Astrocyte (in vitro differentiated cells and primary cell): ENCODE measurements at places on chromosomes 7 and 10. TPM values are rescaled to one million over a fixed set of nuclear protein-coding genes. Genes with fewer than 3 reads are reported as not detected.

TEX47 gene
- not detected in 2 replicates for total RNA-seq

FOXI2 gene
- total RNA-seq = not detected in 2 replicates

MRC1 gene
- 0.05 and 0.07 TPM in 2 replicates for total RNA-seq

BMPER gene
- total RNA-seq = 2.1 and 4.4 TPM in 2 replicates

C10orf95 gene
- total RNA-seq = 0.19 and 0.20 TPM in 2 replicates

NUPR2 gene
- total RNA-seq = not detected in 2 replicates

CAV2 gene
- total RNA-seq = 152 and 161 TPM in 2 replicates

PVRIG gene
- not detected in 2 replicates for total RNA-seq

OPALIN gene
- total RNA-seq = not detected in 2 replicates

ZNF92 gene
- total RNA-seq = 8.1 and 11.3 TPM in 2 replicates

DNA sequence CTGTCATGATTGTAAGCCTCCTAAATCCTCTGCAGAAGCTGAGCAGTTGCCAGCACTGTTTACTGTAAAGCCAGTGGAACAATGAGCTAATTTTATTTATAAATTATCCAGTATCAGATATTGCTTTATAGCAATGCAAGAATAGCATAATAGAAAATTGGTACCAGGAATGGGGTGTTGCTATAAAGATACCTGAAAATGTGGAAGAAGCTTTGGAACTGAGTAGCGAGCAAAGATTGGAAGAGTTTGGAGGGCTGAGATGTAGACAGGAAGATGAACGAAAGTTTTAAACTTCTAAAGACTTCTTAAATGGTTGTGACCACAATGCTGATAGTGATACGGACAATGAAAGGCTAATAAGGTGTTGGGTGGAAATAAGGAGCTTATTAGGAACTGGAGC is 917.4 kb upstream of the POT1 start:
- no peaks in the 10 kb centered on the region for H3K36me3 ChIP-seq
- no peaks in the 10 kb centered on the region for H3K27me3 ChIP-seq
- H3K4me3 ChIP-seq = no peak overlapping the region
- DNase-seq = no peak
- no peaks in the 10 kb centered on the region for H3K4me1 ChIP-seq

- peak within 1 kb of the TSS; percentile 83 for H3K4me3 ChIP-seq
- no peaks in the 10 kb centered on the region for H3K27me3 ChIP-seq
- peaks cover 29% of the 10 kb centered on the region for H3K4me1 ChIP-seq
- H3K36me3 ChIP-seq = peaks cover 6% of the 10 kb centered on the region
- DNase-seq = peak; percentile 59
- H3K27ac ChIP-seq = peak within 1 kb of the TSS; percentile 96
Observed at GRCh38 chr7:138001529-138002095, at the start of gene CREB3L2. TSS of gene CREB3L2 (minus strand) at chr7:138002086. CDS start at chr7:138001705, 381 bp downstream.

GRCh38 chr10:17123961-17124360 is 5.7 kb downstream of the CUBN start:
- no peak overlapping the region for H3K4me3 ChIP-seq
- no peaks in the 10 kb centered on the region for H3K27me3 ChIP-seq
- peaks cover 14% of the 10 kb centered on the region for H3K4me1 ChIP-seq
- peak overlapping the region; percentile 83 for H3K27ac ChIP-seq

DNA sequence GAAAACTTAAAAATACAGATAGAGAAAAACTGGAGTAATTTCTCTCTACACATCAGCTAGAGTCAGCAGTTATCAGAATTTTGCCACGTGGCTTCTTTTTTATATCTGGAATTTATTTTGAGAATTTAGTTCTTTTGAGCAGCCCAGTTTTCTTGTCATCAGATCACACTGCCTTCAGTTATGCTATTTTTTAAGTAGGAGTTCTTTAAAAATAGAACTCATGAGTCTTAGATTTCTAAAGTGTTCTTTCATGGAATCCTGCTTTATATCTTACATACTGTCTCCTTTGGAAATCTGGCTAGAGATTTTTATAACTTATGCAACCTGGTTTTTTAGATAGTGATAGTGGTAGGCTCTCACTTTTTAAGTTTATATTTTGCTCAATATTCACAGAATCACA is 24.2 kb downstream of the AGR2 start:
- H3K36me3 ChIP-seq = no peaks in the 10 kb centered on the region
- no peak for DNase-seq
- no peaks in the 10 kb centered on the region for H3K4me1 ChIP-seq
- no peaks in the 10 kb centered on the region for H3K27me3 ChIP-seq

GRCh38 chr7:128928159-128928813 is 9.4 kb upstream of the IRF5 start:
- H3K27me3 ChIP-seq = peaks cover 12% of the 10 kb centered on the region
- no peaks in the 10 kb centered on the region for H3K36me3 ChIP-seq
- H3K4me3 ChIP-seq = no peak overlapping the region
- no peak for DNase-seq
- H3K4me1 ChIP-seq = no peaks in the 10 kb centered on the region

GRCh38 chr7:20562461-20562860 is 53.0 kb upstream of the ABCB5 start:
- peak; percentile 31 for DNase-seq
- H3K4me3 ChIP-seq = no peak overlapping the region
- no peak overlapping the region for H3K27ac ChIP-seq
- H3K4me1 ChIP-seq = peaks cover 11% of the 10 kb centered on the region

- no peaks in the 10 kb centered on the region for H3K27me3 ChIP-seq
- H3K4me3 ChIP-seq = no peak overlapping the region
- H3K4me1 ChIP-seq = peaks cover 15% of the 10 kb centered on the region
- no peak overlapping the region for H3K27ac ChIP-seq
Observed at GRCh38 chr10:112917681-112918080, 32.4 kb upstream of the TCF7L2 start.

GRCh38 chr7:19397911-19398310 is 252.7 kb upstream of the FERD3L start:
- peak; percentile 26 for DNase-seq
- no peak overlapping the region for H3K4me3 ChIP-seq

GRCh38 chr7:82677493-82677892 is 233.9 kb upstream of the CACNA2D1 start:
- H3K4me1 ChIP-seq = no peaks in the 10 kb centered on the region
- no peaks in the 10 kb centered on the region for H3K27me3 ChIP-seq
- H3K4me3 ChIP-seq = no peak overlapping the region
- peak; percentile 40 for DNase-seq

DNA sequence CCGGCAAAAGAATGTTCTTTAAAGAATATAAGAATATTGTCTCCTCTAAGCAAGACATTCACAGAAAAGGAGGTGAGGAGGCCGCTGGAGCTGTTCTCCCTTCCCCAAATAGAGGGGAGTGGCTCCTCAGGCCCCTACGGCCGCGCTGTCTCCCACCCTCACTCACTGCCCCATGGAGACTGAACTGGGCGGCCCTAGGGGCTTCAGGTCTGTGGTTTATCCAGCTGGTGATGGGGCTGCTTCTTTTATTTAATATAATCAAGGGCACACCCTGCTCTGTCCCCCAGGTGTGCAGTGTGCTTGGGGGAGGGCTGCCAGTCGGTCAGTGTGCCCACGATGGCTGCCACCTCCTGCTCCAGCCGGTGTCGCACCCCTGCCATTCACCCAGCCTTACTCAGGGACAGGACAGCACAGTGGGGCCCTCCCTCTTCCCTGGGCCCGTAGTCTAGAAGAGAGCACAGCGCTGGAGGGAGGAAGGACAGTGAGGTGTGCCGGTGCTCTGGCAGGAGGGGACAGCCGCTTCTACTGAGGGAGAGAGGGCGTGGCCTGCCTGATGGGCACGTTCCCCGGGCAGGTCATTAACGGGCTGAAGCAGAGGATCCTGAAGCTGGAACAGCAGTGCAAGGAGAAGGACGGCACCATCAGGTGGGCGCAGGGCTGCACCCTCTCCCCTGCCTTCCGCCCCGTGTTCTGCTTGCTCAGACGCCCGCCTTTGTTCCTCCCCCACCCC is 23.4 kb downstream of the IQCE start:
- no peaks in the 10 kb centered on the region for H3K36me3 ChIP-seq
- H3K27me3 ChIP-seq = no peaks in the 10 kb centered on the region
- H3K4me1 ChIP-seq = no peaks in the 10 kb centered on the region

- H3K4me3 ChIP-seq = no peak overlapping the region
- H3K4me1 ChIP-seq = no peaks in the 10 kb centered on the region
- peaks cover 24% of the 10 kb centered on the region for H3K27me3 ChIP-seq
- no peak for DNase-seq
- no peak overlapping the region for H3K27ac ChIP-seq
- H3K36me3 ChIP-seq = no peaks in the 10 kb centered on the region
Observed at GRCh38 chr7:142500366-142500765, 242.5 kb upstream of the PRSS58 start.

- H3K4me1 ChIP-seq = peaks cover 21% of the 10 kb centered on the region
- H3K4me3 ChIP-seq = no peak overlapping the region
- H3K36me3 ChIP-seq = no peaks in the 10 kb centered on the region
- no peaks in the 10 kb centered on the region for H3K27me3 ChIP-seq
- no peak overlapping the region for H3K27ac ChIP-seq
Observed at GRCh38 chr10:102611514-102612087, 32.7 kb upstream of the TRIM8 start.

DNA sequence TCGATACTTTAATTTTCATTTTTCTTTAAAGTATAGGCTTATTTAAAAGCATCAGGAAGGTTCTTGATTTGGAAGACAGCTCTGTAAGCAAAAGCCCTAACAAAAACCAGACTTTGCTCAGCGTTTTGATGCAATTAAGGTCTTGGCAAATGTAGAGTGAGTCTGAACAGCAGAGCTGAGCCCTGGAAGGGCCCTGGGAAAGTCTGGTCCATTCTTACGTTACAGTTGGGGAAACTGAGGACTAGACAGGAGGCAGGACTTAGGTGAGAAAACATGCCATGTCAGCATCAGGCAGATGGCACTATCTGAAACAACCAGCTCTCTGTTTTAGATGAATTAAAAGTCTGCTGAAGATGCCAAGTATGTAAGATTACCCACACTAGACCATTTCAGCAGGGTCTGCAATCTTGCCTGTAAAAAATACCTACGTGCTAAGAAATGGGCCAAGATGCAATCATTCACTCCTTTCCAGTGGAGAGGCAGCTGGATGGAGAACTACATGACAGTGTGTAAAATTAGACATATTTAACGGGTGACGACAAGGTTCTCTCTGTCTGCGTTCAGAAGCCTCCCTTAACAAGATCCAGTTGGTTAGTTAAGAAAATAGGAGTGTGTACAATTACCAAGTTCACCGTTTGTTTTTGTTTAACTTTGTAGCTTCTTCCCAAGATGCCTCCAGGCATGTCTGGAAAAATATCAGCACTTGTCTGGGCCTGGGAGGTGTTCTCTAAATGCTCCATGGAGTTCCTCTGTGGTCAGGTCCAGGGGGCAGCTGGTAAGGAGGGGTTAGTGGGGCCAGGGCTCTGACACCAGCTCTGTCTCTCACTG is 502.3 kb upstream of the ZMIZ1 start:
- no peak for DNase-seq
- H3K4me1 ChIP-seq = peaks cover 6% of the 10 kb centered on the region
- peaks cover 15% of the 10 kb centered on the region for H3K27me3 ChIP-seq
- no peaks in the 10 kb centered on the region for H3K36me3 ChIP-seq
- H3K27ac ChIP-seq = no peak overlapping the region

DNA sequence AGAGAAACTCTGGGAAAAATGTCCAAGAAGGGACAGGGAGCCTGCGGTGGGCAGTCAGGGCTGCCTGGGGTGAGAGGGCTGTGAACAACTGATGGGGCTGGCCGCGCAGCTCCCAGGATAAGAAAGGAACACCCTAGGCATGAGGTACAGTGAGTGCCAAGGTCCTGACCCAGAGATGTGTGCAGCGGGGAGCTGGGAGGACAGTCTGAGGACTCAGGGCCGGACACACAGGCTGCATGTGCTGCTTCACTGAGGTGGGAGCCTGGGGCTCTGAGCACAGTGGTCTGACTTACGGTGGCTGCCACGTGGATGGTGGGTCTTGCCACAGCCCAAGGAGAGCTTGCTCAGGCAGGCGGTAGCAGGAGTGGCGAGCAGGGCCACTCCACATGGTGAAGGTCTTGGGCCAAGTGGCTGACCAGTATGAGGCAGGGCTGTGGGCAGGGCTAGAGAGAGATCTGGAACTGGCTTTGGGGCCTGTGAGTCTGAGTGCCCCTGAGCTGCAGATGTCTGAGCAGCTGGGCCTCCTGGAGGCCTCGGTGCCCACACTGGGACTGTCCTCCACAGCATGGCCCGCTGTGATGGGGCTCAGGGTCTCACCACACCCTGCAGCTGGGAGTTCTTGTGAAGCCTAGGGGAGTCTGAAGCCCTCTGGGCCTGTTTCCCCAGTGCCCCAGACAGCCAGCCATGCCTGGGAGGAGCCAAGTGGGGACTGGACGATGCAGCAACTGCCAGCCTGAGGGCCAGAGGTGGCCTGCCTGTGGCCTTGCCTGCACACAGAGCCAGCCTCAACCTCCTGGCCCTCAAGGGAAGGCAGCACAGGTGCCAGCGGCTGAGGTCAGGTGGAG is 60.3 kb downstream of the RASGEF1A start:
- H3K27ac ChIP-seq = no peak overlapping the region
- H3K27me3 ChIP-seq = peaks cover 2% of the 10 kb centered on the region
- DNase-seq = no peak
- no peak overlapping the region for H3K4me3 ChIP-seq
- no peaks in the 10 kb centered on the region for H3K36me3 ChIP-seq
- peaks cover 4% of the 10 kb centered on the region for H3K4me1 ChIP-seq

DNA sequence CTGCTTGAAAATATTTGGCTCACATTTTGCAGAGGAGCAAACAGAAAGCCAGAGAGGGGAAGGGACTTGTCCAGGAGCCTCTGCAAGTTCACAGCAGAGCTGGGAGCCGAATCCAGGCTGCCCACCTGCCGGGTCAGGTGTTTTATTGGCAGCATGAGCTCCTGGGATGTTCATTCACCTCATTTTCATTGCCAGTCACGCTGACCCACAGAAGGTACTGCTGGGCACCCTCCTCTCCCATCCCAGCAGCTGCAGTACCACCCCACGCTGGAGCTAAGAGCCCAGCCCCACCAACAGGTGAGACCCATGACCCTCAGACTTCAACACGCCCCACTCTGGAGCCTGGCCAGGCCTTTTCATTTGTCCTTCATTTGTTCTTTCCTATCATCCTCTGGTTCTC is 102.7 kb downstream of the GRID1 start:
- DNase-seq = no peak
- H3K4me1 ChIP-seq = peaks cover 3% of the 10 kb centered on the region
- H3K36me3 ChIP-seq = no peaks in the 10 kb centered on the region
- no peak overlapping the region for H3K27ac ChIP-seq

GRCh38 chr10:50740293-50740648 is 535 bp downstream of the ASAH2B start:
- peaks cover 3% of the 10 kb centered on the region for H3K4me1 ChIP-seq
- no peaks in the 10 kb centered on the region for H3K36me3 ChIP-seq
- no peaks in the 10 kb centered on the region for H3K27me3 ChIP-seq
- H3K27ac ChIP-seq = peak overlapping the region; percentile 90

- H3K4me3 ChIP-seq = no peak overlapping the region
- peaks cover 15% of the 10 kb centered on the region for H3K4me1 ChIP-seq
- peaks cover 2% of the 10 kb centered on the region for H3K36me3 ChIP-seq
- peak; percentile 44 for DNase-seq
- no peaks in the 10 kb centered on the region for H3K27me3 ChIP-seq
- no peak overlapping the region for H3K27ac ChIP-seq
Observed at GRCh38 chr10:130141460-130141859, 5.3 kb downstream of the GLRX3 start.
